Urinary bladder (tissue), 4 donors: ENCODE measurements at places on chromosomes 3 and 15. TPM values are rescaled to one million over a fixed set of nuclear protein-coding genes. Genes with fewer than 3 reads are reported as not detected.

DNA sequence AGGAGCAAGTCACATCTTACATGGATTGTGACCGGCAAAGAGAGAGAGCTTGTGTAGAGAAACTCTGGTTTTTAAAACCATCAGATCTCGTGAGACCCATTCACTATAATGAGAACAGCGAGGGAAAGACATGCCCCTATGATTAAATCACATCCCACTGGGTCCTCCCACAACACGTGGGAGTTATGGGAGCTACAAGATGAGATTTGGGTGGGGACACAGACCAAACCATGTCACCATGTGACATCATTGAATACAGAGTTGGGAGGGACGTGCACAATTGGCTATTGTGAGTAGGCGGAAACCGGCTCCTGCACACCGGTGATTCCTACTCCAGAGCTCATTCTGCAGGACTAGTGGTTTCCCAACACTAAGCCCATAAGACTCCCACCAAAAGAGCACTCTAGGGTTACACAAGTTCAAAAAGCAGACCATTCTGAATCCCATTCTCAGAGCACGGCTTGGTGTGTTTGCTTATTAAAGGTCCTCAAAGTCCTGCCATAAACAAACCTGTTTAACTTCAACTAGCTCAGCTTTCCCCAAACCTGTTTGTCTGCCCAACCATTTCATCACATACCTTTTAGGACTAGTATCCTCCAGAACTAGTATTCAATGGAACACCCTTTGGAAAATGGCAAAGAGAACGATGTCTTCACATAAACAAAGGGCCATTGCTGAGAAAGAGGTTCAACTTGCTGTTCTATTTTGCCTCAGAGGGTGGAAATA, 167.6 kb downstream of the TLE3 start:
- no peak for DNase-seq

DNA sequence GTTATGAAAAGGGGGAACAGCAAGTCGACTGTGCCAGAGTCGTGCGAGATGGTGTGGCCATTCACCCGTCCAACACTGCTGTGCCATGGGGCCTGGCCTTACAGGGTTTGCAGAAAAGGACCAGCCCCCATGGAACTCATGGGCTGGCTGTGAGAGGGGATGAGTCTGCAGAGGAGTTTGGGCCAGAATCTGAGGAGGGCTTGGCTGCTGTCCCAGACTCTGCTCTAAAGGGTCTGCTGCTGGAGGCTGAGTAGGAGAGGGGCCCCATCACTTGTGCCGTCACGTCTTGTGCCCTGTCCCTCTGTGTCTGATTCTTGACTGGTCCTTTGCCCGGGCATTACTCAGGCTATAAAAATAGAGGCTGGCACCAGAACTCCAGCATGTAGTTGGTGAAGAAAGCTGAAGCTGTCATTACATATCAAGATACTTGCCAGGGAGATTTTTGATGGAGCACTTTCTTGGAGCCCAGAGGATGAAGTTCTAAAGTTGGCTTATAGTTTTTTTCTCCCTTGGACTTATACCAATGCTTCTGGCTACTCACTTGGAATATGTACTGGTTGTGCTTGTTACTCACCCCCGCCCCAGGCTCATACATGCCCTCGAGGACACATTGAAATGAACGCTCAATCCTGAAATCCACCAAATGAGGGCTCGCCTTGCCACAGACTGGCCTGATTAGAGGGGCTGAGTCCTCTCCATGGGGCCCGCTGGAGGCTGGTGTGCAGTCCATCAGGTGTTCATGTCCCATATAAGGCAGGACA, 10.2 kb downstream of the PXYLP1 start:
- no peak for DNase-seq

GRCh38 chr3:117633207-117633606, 923.6 kb downstream of the TUSC7 start:
- DNase-seq, result no peak

DNA sequence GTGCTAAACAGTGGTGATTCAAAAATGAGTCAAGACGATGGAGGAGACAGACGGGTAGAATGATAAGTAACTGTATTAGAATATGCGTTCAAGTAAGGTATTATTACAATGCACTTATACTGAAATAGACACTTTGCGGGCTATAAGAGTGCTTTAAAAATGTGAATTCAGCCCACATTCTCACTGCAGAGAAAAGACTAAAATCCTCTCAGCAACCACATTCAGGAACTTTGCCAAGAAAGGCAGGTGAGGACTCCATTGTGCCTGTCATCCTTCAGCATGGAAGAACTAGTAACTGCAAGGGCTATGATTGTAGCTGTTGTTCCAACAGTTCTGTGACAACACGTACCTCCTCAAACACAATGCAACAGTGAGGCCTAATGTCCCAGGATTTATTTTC, 272.0 kb downstream of the RORA start:
- DNase-seq, result no peak

DNA sequence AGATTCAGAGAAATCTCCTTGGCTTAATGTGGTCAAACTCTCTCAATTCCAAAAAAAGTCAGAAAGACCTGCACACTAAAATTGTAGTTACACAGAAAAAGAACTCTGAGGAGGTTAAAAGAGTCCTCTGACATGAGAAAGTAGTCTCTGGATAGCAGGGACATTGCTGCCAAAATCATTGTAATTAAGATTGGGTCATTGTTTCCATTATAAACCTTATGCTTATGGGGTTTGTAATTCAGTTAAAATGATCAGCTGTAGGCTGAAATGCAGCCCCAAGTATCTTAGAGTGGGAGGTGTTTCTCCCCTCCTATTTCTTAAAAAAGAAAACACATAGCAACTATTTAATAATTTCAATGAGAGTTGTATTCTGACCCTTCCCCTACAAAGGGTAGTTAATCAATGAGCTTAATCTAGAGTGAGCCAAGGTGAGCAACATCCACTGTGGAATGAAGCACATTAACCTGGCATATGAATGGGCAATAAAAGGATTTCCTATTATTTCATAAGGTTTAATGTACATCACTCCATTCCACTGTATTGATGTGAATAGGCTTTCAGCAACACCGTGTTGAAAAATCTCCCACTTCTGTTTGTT, 406.9 kb downstream of the TIGIT start:
- no peak for DNase-seq

GRCh38 chr3:86890741-86891396, 100.1 kb downstream of the VGLL3 start:
- no peak for DNase-seq

- DNase-seq, result no peak
Observed at GRCh38 chr3:52193065-52193464, 4.9 kb upstream of the ALAS1 start.

GRCh38 chr3:53599771-53600170, 105.4 kb downstream of the CACNA1D start:
- no peak for DNase-seq

DNA sequence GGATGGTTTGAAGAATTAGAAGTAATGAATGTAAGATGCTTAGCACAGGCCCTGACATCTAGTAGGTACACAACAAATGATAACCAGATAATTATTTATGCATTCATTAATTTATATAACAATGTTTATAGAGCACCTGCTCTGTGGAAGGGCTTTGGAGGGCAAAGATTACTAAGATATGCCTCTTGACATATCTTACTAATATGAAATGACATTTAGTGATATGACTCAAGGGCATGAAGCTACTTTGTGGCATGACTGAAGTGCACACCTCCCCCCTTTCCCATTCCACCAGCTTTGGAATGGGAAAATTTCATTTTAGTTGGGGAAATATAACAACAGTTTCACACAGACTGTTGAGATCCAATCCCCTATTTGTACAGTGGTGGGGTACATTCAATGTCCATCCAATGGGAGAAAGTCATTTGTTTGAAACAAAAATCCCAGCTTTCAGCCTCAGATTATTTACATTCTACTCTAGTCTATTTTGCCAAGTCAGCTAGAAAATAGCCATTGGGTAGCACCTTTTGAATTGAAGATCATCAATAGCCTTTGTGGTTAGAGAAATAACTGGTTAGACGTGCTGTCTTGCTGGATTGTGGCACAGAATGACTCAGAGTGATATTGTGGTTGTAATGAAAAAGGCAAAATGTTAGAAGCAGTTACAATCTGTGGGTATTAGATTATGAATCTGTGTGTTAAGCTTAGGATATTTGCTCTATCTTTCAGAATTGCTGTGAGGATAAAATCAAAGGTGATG, 72.9 kb downstream of the MOBP start:
- DNase-seq, result no peak

- no peak for DNase-seq
Observed at GRCh38 chr15:63077952-63078351, 35.4 kb downstream of the TPM1 start.

DNA sequence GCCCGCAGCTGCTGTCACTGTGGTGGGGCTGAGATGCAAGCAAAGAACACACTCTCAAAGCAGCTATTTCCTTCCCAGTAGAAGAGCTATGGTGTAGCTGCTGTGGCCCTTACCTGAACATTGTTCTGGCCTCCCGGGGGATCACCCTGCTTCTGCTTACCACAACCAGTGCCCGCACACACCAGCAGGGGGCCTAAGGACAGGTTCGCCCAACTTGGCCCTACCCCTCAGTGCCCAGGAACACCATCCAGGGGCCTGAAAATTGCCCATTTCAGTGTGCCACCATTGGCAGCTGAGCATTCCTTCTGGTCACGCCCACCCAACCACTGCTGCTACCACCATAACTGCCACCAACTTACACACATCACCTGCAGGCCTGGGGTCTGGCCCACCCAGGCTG, 113.0 kb downstream of the TP63 start:
- no peak for DNase-seq

- DNase-seq, result no peak
Observed at GRCh38 chr3:193310914-193311723, 67.4 kb downstream of the ATP13A5 start.

DNA sequence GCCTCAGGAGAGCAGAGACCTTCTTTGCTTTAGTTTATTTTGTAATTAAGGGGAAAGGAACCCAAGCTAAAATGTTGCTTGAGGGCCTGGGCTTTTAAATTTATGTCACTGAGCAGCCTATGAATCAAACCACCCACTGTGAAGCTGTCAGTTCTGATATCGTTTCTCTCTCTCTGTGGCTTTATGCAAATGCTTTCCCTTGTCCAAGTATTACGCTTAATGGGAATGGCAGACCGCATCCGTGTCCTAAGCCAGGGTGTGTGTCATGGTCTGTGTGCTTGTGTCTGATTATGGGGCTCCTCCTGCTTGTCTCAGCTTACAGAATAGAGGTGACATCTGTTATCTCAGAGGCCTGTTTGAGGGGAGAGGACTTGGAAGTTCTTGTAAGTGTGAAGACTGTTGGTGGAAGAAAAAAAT, 82.4 kb downstream of the EBLN2 start:
- DNase-seq, result no peak

GRCh38 chr3:14489641-14490040, 50.5 kb downstream of the GRIP2 start:
- no peak for DNase-seq

GRCh38 chr15:76381366-76381765, 44.8 kb downstream of the ISL2 start:
- no peak for DNase-seq

DNA sequence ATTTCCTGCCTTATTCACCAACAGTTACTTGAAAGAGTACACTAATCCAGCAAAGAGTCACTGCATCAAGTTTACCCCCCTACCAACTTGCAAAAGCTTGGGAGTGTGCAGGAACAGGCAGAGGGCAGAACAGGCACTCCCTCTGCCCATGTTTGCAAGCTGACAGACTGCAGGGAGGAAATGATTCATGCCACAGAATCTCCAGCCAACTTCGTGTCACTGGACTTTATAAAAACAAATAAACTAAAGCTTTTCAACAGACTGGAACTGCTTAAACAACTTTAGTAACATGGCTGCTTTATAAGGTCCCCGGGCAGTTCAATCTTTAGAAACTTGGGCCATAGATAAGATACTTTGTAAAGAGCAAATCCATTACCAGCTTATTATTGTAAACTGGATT, 129.5 kb downstream of the THRB start:
- peak; percentile 46 for DNase-seq

DNA sequence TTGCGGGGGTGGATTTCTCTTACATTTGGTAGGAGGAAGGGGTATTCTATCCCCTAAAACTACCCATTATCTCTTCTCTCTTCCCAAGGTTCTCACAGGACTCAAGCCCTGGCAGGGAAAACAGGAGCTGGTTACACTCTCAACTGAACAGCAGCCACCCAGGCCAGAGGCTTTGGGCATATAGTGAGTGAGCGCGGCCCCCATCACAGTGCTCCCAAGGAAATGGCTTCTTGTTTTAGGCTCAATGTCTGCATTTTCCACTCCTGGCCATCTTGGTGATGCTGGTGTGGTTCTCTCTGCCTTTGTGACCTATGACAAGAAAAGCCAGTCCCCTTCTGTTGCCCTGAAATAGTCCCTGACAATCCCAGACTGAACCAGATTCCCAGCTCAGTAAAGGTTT, 50.1 kb downstream of the WDR76 start:
- DNase-seq, result no peak

GRCh38 chr3:169310184-169310939, 353.1 kb downstream of the MECOM start:
- DNase-seq, result no peak

- DNase-seq, result no peak
Observed at GRCh38 chr15:70486451-70487386, 276.6 kb downstream of the UACA start.

- no peak for DNase-seq
Observed at GRCh38 chr3:195774917-195775316, 36.8 kb downstream of the MUC4 start.

- no peak for DNase-seq
Observed at GRCh38 chr3:128322030-128323022, 144.4 kb downstream of the DNAJB8 start.

DNA sequence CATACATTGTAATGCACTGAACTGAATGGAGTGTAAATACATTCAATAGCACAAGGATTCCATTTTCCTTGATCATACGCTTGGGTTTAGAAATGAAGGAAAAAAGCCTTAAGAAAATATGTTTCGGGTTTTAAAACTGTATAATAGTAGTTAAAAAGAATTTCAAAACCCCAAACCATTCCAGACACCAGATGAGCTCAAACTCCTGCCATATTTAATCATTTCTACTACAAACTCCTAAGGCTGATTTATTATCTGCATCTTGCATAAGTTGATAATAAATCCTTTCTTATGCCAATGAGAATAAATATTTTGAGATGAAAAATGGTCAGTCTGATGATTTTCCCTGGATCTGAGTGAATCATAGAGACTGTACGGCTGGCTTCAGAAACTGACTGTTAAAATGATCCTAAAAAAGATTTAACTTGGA, 51.0 kb downstream of the NR1D2 start:
- DNase-seq, result no peak

GRCh38 chr3:164657631-164658030, 420.7 kb downstream of the SI start:
- DNase-seq, result no peak

The CHRNB4 gene
- 0.53 TPM for total RNA-seq

The SV2B gene
- total RNA-seq, result 4.5 TPM

The PRTG gene
- 16.2 TPM for total RNA-seq

The NEIL1 gene
- 10.9 TPM for total RNA-seq

The CFAP100 gene
- not detected for total RNA-seq

The P2RY1 gene
- total RNA-seq, result 23.7 TPM

The GADL1 gene
- 2.3 TPM for total RNA-seq

The RPL29 gene
- total RNA-seq, result 623 TPM

The SH3GL3 gene
- 8.9 TPM for total RNA-seq

The MEF2A gene
- total RNA-seq, result 85.1 TPM

The GABPB1 gene
- total RNA-seq, result 47.2 TPM
